Stimulated activated CD4-positive, alpha-beta T cell treated with anti-CD3 and anti-CD28 coated beads, Interleukin-2, amount 100 ng/mL, for 48 hours (primary cell): ENCODE measurements at places on chromosomes 3 and 15.

GRCh38 chr3:66133853-66134445 is 86.9 kb upstream of the SLC25A26 start:
- no peak for DNase-seq

- DNase-seq: no peak
These were observed 265.2 kb upstream of the UBE2E1 start for GRCh38 chr3:23540600-23540999.

- no peak for DNase-seq
These were observed 95.8 kb upstream of the IL12A start for GRCh38 chr3:159892801-159893200.

DNA sequence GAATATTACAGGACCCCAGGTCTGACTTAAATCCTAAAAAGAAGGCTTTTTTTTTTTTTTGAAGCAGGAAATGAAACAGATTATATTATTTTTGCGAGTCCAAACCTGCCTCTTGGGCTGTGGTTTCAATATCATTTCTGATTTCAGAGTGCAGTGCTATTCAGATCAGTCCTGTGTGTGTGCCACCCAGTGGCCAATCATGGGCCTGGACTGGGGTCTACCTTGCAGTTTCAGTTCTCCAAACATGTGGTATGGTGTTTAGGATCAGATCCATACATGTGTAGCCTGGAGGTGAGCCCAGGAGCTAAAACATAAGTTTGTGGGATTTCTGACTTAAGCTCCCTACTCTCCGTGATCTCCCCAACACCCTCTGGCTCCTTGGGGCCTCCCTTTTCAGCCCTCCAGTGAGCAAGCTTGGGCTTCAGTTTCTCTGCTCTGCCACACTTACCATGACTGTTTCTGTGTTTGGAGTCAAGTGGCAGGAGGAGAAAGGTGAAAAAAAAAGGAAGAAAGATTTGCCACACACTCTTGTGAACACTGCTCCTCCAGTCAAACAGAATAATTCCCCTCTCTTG is 12.1 kb upstream of the THSD4 start:
- no peak for DNase-seq

GRCh38 chr3:172561897-172562640 is 38.8 kb upstream of the TNFSF10 start:
- no peak for DNase-seq

- no peak for DNase-seq
These were observed 25.4 kb downstream of the ALS2CL start for GRCh38 chr3:46668116-46668515.

DNA sequence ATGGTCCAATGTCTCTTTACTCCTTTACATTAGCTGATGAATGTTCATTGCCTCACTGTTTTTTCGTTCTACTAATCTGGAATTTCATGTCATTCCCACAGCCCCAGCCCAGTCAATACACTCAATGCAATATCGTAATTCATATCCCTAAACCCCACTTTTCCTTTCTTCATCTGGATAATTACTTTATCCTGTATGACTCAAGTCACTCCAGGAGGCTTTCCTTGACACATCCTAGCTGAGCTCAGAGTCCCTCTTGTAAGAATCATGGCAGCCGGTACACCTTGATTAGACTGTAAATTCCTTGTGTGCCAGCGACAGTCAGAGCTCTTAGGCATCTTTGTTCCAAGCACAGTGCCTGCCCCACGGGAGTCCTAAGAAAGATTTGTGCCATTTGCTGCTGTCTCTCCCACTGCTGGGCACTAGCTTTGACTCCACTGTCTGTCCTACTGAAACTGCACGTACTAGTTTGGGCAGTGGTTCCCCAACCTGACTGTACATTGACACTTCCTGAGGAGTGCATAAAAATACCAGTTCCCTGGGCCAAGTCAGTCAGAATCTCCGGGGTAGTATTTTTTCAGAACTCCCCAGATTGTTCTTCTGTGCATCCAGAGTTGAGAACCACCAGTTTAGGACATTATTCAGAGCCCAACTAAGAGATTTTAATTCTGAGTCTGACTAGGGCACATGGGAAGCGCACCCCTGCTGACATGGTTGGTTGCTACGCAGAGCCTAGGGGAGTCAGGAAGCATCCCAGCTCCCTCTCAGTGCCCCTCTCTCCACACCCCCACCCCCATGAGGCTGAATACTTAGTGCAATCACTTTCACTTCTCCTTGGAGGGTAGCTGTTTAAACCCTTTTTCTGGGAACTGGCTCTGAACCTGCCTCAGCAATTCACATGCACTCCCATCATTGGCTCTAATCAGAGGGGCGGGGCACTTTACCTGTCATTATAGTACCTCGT is 19.5 kb upstream of the C3orf70 start:
- no peak for DNase-seq

DNA sequence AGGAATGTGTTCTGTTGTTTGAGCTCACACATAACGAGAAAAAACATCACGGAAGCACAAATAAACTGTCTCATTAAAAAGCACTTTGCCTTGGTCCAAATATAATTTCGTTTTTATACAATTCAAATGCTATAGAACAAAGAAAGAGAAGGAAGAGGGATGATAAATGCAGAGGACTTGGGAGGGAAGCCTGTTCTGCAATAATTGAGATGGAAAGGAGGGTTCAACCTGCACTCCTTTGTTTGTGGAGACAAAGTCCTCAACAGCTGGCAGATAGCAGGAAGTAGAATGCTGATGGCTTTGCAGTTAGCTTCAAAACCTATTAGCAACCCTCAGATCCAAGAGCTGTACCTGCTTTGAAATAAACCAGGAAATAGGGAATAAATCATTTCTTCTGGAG is 1010.8 kb downstream of the FHIT start:
- DNase-seq: no peak

- no peak for DNase-seq
These were observed 16.4 kb upstream of the UBE3A start for GRCh38 chr15:25455226-25455625.

- no peak for DNase-seq
These were observed 146.4 kb upstream of the ONECUT1 start for GRCh38 chr15:52936489-52936888.

GRCh38 chr15:75021341-75021740 is 2.0 kb upstream of the PPCDC start:
- DNase-seq: no peak

- no peak for DNase-seq
These were observed 59.4 kb upstream of the VGLL4 start for GRCh38 chr3:11703146-11703545.
